ENCODE measurements at places on chromosomes 5 and 9.

DNA sequence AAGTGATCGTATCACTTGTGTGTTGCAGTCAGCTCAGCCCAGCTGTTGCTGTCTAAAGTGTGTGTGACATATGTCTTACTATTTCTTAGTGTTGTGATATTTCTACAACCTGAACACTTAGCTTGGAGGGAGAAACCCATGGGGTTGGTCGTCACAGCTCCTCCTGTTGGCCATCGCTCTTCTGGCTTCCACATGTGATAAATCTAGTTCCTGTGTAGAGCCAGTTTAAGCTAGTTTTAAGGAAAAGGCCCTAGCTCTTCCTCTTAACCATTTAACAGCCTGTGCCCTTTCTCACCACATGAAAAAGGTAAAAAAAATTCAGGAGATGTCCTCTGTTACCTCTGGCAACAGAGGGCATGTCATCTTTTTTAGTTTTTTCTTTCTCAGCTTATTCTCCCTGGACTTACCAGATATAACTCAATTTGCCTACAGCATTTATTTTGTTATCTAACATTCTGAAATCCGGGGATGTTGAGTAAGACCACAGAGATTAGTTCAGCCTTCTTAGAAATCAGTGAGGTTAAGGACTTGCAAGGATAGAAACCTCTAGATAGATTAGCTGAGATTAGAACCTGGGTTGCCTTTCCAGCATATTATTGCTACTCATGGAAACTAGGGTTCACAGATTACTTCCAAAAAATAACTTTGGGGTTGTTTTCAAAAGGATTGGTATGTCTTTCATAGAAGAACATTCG is 100.4 kb downstream of the GAPVD1 start:
- peak; percentile 33 for DNase-seq

DNA sequence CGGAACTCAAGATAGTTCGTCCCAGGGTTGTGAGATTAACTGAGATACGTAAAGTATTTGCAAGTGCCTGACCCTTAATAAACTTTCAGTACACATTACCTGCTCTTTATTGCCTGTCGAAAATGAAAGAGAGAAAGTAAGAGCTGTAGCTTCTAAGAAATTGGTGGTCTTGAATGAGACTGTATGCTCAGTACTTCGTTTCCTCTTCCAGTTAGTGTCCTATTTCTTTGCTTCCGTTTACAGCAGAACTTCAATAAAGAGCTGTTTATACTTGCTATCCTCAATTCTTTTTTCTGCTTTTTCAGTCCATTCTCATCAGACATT is 534 bp downstream of the SRFBP1 start:
- no peak for DNase-seq

DNA sequence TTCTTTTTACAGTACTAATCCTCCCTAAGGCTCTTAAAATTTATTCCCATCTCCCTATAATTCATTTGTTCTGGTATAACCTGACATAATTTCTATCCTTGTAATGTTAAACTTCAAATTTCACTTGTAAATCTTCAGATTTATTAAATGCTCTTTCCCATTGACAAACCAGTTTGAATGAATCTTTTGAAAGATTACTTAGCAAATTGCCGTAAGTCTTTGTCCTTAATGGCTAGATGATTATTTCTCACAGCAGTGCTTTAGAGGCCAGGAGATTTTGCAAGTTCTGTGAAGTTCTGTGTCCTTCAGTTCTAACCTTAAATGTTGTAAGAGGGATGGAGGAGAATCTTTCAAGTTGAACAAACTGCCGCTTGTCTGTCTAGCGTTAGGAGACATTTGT is 4.2 kb downstream of the SLC44A1 start:
- no peak for DNase-seq

DNA sequence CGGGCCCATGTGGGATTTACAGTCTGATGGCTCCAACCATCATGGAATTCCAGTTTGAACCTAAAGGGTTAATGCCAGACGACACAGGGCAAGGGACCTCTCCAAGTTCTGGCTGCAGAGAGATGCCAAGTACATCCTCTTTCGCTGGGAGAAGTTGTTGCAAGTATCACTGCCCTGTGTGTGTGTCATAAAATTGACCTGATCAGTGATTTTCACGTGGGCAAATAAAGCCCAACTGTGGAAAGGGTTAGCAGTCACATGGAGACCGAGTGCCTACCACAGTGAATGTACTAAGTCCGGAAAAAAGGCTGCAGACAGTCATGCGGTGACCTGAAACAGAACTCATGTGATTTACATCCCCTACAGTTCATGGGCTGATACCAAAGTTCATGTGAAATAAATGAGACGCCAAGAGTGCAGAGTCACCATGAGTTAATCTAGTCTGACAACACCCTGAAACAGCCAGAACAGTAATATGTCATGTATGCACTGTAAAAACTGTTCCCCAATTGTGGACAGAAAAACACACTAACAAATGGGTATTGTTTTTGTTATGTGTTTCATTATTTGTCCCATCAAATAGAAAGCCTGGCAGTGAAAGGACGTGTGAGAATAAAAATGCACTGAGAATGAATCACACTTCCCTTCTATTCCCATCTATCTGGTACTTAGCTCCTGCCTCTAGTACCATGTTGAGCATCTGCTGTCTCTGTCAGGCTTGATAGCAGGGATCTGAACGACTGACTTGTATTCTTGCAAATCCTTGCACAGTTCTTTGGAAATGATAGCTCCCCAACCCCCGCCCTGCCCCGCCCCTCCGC is 115.7 kb downstream of the SUSD1 start:
- DNase-seq = no peak

GRCh38 chr5:89064054-89064453 is 181.1 kb upstream of the MEF2C start:
- no peak for DNase-seq

DNA sequence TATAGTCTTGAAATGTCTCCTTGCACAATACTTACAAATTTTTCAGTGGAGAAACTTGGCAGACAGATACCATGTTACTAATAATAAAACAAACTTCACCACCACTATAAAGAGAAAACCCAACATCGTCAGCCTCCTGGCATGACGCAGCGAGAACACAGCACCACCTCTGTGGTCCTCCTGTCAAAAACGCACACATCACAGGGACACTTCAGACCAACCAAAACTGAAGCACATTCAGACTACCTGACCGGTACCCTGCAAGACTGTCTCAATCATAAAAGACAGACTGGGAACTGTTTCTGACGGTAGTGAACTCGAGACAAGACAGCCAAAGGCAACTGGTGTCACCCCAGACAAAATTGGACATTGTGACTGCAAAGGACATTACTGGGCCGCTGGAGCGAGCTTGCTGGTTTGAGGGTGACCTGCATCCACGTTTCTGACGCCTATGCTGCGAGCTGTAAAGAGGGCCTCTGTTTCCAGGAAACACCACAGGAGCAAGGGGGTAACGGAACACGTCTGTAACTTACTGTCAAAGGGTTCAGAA is 34.4 kb downstream of the NSUN2 start:
- DNase-seq = no peak

DNA sequence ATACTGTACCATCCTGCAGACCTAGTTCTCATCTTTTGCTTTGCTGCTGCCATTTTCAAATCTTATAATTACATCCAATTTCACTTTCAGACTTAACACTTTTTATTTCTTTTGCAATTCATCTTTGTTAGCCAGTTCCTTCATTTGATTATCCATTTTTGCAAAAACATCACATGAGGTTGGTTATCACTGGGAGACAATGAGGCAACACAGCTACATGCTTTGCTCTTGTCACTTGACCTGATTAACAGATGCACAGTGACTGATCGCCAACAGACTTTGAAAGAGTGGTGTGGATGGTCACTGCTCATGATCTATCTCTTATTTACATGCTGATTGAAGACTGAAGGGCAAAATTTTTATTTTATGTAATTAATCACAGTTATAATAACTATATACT is 17.0 kb upstream of the RNF20 start:
- DNase-seq = no peak

GRCh38 chr5:1008451-1009358 is at the start of gene NKD2:
TSS of gene NKD2 (plus strand) at chr5:1008802. CDS start at chr5:1009058, 256 bp downstream.
- DNase-seq = no peak

- DNase-seq = no peak
Measured at GRCh38 chr9:78292716-78293497, 4.0 kb upstream of the PSAT1 start.

DNA sequence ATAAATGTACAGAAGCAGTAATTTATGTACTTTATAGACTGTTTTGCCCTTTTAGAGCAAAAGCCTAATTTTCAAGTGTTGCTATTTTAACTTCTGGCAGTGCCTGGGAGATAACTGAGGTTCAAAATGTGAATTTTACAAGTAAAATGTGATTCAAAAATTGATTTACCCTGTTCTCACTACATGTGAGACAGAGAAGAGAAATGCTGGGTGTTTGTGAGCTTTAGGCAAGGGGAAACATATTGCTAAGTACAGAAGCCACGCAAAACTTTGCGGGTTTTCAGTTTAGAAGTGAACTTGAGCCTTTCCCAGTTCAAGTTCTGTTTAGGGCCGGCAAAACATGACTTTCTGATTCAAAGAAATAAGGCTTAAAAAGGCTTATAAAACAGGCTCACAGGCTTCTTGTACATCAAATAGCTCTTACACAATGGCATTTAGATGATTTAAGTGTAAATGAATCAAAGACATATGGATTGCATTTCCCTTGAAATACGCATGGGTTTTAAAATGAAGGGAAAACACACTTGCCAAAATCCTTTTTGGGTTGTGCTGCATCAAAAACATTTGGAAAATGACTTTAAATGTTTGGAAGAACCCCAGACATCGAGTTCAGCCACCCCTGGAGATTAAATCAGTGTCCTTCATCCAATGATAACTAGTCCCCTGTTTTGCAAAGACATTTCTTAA is 370.8 kb upstream of the MEF2C start:
- DNase-seq = no peak

DNA sequence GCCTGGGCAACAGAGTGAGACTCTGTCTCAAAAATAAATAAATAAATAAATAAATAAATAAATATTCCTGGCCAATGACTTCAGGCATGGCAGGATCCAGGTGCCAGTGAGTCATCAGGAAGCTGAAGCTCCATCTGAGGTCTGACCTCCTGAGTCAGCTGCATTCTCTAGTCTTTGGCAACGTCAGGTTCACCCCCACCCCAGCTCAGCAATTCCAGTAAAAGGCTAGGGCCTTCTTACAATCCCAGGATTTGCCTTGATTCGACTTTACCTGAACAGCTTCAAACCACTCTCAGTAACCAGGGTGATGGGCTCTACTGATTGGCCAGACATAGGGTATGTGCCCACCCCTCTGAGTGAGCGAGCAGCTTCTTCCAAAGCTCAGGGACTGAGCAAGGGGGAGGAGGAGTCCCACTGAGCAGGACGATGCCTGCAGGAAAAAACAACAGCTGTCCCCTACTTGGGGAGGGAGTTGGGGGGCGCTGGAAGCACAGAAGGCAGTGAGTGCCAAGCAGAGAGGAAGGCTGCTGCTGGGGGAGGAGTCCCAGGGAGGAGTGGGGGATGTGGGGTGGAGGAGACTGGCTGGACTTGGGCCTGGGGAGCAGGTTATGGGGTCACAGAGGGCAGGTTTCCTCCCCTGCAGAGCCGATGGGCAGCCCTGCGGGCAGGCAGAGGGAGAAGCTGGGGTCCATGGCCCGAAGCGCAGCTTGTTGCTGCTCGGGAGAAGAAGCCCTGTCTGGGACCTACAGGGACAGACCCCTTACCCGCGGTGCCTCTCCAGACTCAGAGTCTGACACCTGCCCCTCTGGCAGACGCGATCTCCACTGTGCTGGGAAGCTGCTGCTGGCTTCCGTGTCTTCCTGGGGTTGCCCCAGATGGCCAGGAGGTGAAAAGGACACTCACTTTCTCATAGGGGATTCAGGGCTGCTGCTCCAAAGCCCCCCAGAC is 25.9 kb upstream of the UNC5A start:
- DNase-seq = no peak

- no peak for DNase-seq
Measured at GRCh38 chr5:3594510-3595005, 1.1 kb upstream of the IRX1 start.

- no peak for DNase-seq
Measured at GRCh38 chr5:56426693-56427092, 193.6 kb upstream of the ANKRD55 start.

DNA sequence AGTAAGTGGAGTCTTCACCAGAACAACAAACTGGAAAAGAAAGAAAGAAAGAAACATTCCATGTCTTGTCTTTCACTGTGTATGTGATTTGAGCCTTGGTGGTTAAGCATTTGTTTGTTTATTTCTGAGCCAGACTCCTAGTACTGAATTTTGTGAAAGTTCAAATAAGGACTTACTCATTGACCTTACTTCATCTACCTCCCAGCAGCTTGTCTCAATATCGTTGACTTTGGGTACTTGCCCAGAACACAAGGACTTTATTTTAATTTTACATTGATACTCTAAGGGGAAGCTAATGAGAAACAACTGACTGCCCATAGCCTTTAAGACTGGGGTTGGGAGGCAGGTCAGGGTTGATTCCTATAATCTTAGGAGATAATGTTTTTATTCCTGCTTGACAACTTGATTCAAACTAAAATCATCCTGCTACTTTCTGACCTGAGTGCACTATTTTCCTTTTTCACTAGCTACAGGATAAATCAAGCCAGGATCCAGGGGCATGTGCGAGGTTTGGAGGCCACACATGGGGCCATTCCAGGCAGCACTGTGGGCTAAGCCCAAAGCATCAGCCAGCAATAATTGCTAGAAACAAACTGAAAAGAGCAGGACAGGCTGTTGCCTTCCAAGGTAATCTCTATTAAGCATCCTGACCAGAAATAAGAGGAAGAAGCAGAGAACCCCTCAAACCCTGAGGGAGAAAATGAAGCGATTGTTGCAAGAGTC is 138.9 kb upstream of the RUSC2 start:
- DNase-seq = no peak

DNA sequence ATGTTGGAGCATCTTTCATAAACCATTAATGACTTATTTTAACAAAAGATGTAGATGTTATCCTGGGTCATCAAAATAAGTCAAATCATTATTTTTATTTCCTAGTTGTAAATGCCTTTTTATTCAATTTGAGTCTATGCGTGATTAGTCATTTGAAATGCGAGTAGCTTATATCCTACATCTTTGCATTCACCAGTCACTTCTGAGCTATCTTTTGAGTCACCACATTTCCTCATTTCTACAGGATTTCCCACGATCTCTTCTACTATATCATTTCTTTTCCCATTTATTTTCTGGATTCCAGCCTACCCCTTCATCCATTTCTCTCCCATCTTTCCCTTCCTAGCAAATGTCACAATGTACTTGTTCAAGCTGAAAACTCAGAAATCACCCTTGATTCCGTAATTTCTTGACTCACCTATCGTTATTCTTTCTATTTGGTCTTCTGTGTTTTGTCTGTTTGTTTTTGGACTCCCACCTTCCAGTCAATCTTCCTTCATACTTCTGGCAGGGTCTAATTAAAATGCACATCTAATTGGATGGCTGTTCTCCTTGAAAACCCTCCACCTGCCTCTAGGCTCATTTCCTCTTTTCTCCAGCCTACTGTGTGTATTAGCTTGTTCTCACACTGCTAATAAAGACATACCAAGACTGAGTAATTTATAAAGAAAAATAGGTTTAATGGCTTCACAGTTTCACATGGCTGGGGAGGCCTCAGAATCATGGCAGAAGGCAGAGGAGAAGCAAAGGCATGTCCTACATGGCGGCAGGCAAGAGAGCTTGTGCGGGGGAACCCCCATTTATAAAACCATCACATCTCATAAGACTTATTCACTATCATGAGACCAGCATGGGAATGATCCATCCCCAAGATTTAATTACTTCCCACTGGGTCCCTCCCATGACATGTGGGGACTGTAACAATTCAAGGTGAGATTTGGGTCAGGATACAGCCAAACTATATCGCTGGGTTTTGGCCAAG is 112.4 kb downstream of the MEF2C start:
- no peak for DNase-seq

GRCh38 chr5:28065656-28066055 is 1027.3 kb upstream of the CDH9 start:
- no peak for DNase-seq

Data from GF-D8 (cell line).